Caki2 (cell line): ENCODE measurements at places on chromosomes 7 and 10.

GRCh38 chr10:24929056-24929544, 23.3 kb downstream of the PRTFDC1 start:
- DNase-seq = no peak

DNA sequence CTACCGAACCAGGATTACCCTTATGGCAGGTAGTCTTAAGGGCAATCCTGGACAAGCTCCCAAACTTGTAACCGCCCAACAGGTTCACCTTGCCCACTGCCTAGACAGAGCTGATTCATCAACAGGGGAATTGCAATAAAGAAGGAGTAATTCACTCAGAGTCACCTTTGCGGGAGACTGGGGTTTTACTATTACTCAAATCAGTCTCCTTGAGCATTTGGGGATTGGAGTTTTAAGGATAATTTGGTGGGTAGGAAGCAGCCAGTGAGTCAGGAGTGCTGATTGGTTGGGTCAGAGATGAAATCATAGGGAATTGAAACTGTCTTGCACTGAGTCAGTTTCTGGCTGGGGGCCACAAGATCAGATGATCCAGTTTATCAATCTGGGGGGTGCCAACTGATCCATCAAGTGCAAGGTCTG, 25.3 kb downstream of the HK1 start:
- no peak for DNase-seq

DNA sequence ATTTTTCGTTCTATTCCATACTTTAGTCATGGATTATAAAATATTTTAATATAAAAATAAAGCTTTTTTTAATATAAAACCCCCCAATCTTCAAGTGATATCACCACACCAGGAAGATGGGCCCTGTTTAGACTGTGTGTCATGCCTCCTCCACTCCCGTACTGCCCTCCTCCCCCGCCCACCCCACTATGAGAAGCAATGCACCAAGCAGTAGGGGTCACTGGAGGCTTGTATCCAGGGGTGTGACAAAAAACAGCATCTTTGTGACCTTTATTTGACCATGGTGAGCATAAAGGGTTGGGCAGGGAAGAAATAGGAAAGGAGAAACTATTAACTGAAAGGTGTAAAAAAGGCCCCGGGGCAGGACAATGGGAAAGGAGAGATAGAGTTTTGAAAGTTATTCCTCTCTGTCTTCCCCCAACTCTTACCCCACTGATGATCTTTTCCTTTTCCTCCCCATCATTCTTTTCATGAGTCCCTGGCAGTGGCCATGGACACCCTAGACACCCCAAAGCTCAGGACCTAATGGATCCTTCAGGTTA, 3.5 kb downstream of the PITX3 start:
- no peak for DNase-seq

GRCh38 chr7:97418312-97418711, 300.8 kb downstream of the SDHAF3 start:
- DNase-seq = no peak

- DNase-seq = no peak
These were observed 112.2 kb upstream of the PDCD4 start for GRCh38 chr10:110759523-110759922.
